EL (cell line): ENCODE measurements at places on chromosomes 12 and 14.

GRCh38 chr12:126993898-126994297 lies 1273.1 kb upstream of the TMEM132C start:
- DNase-seq = no peak

GRCh38 chr12:11965258-11965910 lies 105.4 kb upstream of the BCL2L14 start:
- DNase-seq = no peak

- DNase-seq = no peak
These were observed 56.5 kb upstream of the ZFP36L1 start for GRCh38 chr14:68849416-68849815.

DNA sequence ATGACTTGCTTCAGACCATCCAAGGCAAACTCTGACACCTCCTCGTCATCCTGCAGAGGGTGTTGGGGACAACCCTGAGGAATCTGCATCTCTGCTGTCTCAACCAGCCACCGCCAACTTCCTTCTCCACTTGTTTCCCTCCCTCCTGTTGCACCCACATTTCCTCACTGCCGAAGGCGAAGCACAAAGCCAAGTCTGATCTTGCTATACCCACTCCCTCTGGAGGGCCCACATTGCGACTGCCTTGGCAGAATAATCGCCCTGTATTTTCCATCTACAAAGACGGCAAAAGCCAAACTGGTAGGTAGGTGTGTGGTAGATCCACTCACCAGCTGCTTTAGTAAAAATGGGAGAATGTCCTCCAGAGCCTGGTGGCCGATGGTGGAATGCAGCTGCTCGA lies 21.8 kb upstream of the RAB35 start:
- DNase-seq = no peak

- no peak for DNase-seq
These were observed 23.8 kb downstream of the BAZ1A start for GRCh38 chr14:34851395-34851794.
